Aortic smooth muscle cell (primary cell): ENCODE measurements at places on chromosomes 12 and 14. TPM values are rescaled to one million over a fixed set of nuclear protein-coding genes. Genes with fewer than 3 reads are reported as not detected.

The LUM gene
- 691 and 1,118 TPM in 2 replicates for total RNA-seq

The HOXC12 gene
- total RNA-seq, result not detected in 2 replicates

The STYK1 gene
- 0.40 and 0.56 TPM in 2 replicates for total RNA-seq

The C12orf43 gene
- total RNA-seq, result 11.8 and 13.2 TPM in 2 replicates

The RBMS2 gene
- 11.5 and 19.6 TPM in 2 replicates for total RNA-seq

The IFNG-AS1 gene
- total RNA-seq, result 0.26 and 0.31 TPM in 2 replicates

The BEGAIN gene
- 0.26 TPM in 1 of 2 replicates, not detected in the other for total RNA-seq

The TAMALIN gene
- 4.6 and 6.2 TPM in 2 replicates for total RNA-seq

The SFSWAP gene
- total RNA-seq, result 20.2 and 21.3 TPM in 2 replicates

The IKZF4 gene
- 1.1 and 2.5 TPM in 2 replicates for total RNA-seq

The INSM2 gene
- total RNA-seq, result not detected in 2 replicates

The SCN8A gene
- 0.26 and 0.44 TPM in 2 replicates for total RNA-seq

The KRT73 gene
- total RNA-seq, result not detected in 2 replicates

The ACOT4 gene
- 0.53 and 0.62 TPM in 2 replicates for total RNA-seq

The ACRBP gene
- 0.13 and 0.25 TPM in 2 replicates for total RNA-seq

The GCH1 gene
- total RNA-seq, result 0.44 and 0.53 TPM in 2 replicates

The KCTD10 gene
- 101 and 106 TPM in 2 replicates for total RNA-seq

The CLEC4C gene
- not detected in 2 replicates for total RNA-seq

The TSHR gene
- not detected in 2 replicates for total RNA-seq

The ERBB3 gene
- total RNA-seq, result 0.19 and 3.6 TPM in 2 replicates

The DLGAP5 gene
- 24.3 and 30.8 TPM in 2 replicates for total RNA-seq

The MYF6 gene
- not detected in 2 replicates for total RNA-seq

The CMKLR1 gene
- 6.5 and 15.3 TPM in 2 replicates for total RNA-seq

The AHSA1 gene
- total RNA-seq, result 103 and 133 TPM in 2 replicates

The ZFHX2 gene
- under 0.01 and 0.06 TPM in 2 replicates for total RNA-seq

The GPR65 gene
- total RNA-seq, result 0.12 and 0.26 TPM in 2 replicates

The SERPINA10 gene
- not detected in 2 replicates for total RNA-seq

The NPFF gene
- not detected in 2 replicates for total RNA-seq

The FSCB gene
- not detected in 2 replicates for total RNA-seq

The CCNB1IP1 gene
- 25.1 and 27.9 TPM in 2 replicates for total RNA-seq
